ENCODE measurements at places on chromosomes 6 and 20. TPM values are rescaled to one million over a fixed set of nuclear protein-coding genes. Genes with fewer than 3 reads are reported as not detected.

DNA sequence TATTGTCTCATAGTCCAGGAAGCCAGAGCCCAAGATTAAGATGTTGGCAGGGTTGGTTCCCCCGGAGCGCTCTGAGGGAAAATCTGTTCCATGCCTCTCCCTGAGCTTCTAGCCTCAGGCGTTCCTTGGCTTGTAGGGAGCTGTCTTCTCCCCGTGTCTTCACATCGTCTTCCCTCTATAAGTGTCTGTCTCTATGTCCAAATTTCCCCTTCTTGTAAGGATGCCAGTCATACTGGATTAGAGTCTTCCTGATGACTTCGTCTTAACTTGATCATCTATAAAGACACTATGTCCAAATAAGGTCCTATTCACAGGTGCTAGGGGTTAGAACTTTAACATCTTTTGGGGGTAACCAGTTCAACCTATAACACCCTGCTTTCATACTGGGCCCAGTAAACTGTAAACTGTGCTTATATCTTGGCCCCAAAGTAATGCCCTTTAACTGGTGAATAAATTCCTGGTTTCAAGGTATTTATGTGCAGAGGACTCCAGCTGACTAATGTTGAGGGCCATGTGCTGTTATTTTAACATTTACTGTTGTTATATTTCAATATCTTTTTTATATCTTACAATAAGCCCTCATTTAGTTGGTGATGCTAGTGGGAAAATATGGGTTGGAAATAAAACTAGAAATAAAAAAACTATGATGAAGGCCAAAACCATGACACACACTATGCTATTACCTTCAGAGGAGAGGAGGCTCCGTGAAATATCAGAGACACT, 101.7 kb upstream of the IYD start:
- no peak for DNase-seq

GRCh38 chr6:134425513-134425912, 107.6 kb upstream of the SGK1 start:
- no peak for DNase-seq

GRCh38 chr6:34598712-34599111, 42.6 kb upstream of the SPDEF start:
- DNase-seq = no peak

DNA sequence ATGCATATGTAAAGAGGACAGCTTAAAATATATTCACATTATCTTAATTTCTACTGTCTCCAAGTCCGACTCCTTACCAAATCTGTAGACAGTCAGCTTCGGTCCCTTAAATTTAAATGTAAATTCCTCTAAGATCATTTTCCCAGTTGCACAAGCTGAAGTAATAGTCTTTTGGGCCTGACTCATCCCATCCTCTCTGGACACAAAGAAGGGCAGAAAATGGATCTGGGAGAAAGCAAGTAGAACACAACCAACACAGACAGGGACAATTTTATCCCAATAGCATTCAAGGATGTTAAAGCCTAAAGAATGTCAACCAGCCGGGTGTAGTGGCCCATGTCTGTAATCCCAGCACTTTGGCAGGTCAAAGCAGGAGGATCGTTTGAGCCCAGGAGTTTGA, 228.3 kb downstream of the ARHGAP18 start:
- DNase-seq = no peak

DNA sequence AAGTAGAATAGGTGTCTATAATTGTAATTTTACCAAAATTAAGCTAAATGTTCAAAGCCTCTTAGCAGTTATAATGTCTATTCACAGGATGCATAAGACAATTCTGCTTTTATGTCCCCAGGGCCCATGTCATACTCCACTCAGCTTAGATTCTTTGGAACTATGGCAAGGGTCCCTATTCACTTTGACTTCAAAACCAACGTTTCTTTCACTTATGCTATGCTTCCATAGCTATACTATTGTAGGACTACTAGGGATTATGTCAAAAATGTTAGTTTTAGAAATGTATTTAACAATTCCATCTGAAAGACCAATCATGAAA, 15.8 kb upstream of the ADGRG6 start:
- DNase-seq = no peak

DNA sequence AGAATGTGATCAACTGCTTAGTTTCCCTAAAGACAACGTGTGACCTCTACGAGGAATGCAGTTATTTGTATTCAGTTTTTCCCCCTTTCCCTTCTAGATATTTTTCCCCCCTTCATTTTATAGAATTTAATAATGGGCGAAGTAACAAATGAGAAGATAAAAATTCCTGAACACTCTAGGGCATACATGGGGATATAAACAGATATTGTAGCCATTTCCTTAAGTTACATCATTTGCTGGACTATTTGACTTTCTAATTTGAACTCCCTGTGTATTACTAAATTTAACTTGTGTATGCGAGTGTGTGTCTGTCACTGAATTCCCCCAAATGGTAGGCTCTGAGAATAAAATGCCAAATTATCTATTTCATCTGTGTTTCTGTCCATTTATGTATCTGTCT, 99.0 kb upstream of the ZFP64 start:
- DNase-seq = no peak

- no peak for DNase-seq
Observed at GRCh38 chr6:25002326-25003091, 66.7 kb upstream of the RIPOR2 start.

GRCh38 chr6:24387818-24388217, 14.9 kb upstream of the MRS2 start:
- DNase-seq = no peak

DNA sequence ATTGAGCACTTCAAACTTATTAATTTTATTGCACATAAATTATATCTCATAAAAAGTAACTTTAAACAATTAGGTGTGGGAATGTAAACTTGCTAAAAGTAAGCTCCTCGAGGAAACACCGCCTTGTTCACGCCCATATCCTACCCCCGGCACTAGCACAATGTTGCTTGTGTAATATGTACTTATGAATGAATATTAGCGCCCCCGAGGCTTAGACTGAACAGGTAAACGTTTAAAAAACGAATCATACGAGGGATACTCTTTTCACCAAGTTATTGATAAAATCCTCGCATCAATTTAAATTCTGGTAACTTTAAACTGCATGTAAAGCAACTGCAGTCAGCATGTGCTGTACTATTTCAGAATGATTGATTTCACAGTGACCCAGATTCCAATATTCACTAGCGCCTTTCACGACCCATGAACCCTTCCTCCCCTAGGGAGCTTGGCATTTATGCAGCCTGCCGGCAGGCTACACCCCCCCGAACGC, 637 bp downstream of the TFB1M start:
- peak; percentile 65 for DNase-seq

DNA sequence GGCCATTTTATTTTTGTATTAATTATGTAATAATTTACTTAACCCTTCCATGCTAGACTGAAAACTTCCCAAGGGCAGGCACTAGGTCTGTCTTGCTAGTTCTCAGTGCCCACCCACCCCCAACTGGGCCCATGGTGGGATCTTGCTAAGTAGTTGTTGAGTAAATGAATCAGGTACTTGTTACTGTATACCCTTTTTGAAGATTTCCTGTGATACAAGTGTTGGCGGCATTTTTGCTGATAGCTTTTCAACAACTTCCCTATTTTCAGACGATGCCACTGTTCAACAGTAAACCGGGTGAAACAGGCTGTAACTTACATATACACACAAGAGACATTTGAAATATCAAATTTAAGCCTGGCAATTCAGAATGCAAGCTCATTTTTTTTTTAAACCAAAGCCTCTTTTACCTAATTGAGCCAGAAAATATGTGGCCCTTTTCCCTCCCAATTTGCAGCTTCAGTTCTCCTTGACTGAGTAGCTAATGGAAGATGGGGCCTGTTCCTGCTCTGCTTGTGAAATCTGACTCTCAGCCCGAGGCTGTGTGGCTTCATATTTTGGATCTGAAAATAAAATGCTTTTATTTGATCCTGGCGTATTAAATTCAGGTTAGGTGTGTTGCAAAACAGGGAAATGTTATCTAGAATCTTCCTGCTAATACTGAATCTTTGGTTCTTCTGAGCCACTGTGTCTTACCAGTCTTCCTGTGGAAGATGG, 288.3 kb downstream of the NRN1 start:
- DNase-seq = no peak

GRCh38 chr6:166244353-166245045, 63.7 kb downstream of the PRR18 start:
- DNase-seq = no peak

DNA sequence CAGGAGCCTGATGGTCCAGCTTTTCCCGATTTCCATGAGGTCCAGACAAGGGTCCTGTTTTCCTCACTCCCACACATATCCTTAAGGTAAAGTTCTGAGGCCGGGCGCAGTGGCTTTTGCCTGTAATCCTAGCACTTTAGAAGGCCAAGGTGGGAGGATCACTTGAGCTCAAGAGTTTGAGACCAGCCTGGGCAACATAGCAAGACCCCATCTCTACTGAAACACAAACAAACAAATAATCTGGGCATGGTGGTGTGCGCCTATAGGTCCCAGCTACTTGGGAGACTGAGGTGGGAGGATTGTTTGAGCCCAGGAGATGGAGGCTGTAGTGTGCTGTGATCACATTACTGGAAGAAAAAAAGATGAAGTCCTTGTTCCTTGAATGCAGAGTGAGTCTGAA, 53.2 kb upstream of the IYD start:
- no peak for DNase-seq

GRCh38 chr6:5276581-5276980, 15.3 kb downstream of the FARS2 start:
- no peak for DNase-seq

DNA sequence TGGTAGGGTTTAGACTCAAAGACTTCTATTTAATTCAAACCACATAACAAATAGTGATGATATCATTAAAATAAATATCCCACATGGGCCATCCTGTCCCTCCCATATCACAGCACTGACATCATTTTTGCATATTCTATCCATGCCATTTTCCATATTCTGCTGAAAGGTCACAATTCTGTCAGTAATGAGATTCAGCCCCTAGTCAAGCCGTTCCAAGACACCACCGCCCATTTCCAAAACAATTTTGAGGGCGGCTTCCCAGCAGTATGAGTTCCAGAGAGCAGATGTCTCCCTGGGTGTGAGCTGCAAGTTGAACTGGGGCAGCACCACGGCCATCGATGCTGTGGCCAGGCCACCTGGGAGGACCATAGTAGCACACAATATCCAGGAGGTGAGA, 65.1 kb upstream of the PLEKHG1 start:
- no peak for DNase-seq

GRCh38 chr6:139597771-139598755, 223.6 kb upstream of the CITED2 start:
- peak; percentile 87 for DNase-seq

The SSTR4 gene
- not detected for polyA plus RNA-seq

The ECHDC1 gene
- polyA plus RNA-seq = 25.4 TPM

The APCDD1L gene
- not detected for polyA plus RNA-seq

The VWA7 gene
- polyA plus RNA-seq = 3.3 TPM

The OPRM1 gene
- not detected for polyA plus RNA-seq

The RIMS4 gene
- polyA plus RNA-seq = 0.01 TPM

The CD164 gene
- polyA plus RNA-seq = 293 TPM
